ENCODE measurements at places on chromosomes 7 and 10. TPM values are rescaled to one million over a fixed set of nuclear protein-coding genes. Genes with fewer than 3 reads are reported as not detected.

DNA sequence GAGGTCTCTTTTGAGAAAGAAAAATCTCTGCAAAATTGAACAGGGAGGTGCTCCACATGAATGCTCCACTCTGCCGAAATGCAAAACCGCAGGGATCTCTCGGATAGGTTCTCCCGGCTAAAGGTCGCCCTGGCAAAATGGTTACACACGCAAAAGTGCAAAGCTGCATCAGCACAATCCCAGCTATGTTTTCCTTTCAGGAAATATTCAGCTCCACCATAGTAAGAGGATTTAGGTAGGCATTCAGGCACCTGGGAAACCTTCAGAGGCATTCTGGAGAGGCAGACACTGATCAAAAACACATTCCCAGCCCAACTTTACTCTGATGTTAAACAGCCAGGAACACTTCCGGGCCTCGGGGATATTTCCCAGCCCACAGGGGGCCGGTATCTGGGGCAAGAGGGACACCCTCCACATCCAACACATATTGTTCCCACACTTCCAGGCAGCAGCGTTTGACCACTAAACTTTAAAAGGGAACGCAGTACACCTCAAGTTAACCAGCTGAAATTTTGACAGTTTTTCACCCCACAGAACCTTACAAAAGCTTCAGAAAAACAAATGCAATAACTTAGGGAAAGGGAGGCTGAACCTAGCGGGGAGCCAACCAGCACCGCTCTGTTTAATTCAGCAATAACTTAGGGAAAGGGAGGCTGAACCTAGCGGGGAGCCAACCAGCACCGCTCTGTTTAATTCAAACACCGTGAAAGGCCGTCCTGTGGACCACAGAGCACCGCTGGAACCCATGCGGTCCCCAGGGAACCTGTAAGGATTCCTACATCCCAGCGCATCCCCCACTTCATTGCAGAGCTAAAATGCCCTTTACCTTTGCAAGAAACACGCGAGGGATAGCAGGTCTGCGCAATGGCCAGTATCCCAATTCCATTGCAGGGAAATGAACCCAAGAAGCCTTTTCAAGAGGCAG lies 45.9 kb downstream of the TNS3 start:
- no peak for DNase-seq

DNA sequence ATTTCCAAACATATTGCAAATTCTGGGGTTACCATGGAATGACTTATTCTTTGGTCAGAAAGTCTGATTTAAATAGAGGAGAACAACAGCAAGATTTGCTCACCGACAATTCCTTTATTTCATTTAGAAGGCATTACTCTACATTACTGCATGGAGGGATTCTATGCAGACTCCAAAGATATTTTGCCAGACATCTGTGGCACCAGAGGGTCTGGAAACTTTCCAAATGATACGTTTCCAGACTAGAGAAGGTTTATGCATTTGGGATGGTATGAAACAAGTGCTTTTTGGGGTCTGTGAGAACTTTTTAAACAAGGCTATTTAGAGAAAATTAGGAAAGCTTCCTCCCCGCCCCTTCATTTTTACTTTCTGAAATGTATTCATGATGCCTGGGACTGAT lies 125.3 kb downstream of the SAMD9 start:
- DNase-seq, result no peak

DNA sequence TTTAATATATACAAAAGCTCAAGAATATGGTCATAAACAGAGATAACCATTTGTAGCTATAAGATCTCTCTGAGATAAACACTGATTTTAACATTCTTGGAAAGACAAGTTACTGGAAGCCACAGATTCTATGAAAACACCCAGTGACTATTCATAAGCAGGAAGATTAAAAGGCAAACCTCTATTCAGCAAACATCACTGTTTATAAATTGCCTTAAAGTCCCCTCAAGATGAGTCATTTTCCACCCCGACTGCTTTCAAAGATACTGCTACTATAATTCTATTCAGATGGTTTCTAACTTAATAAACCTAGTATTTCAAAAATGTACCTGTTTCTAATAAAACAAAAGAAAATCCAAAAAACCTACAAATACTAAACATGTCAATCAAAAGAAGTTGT lies 21.0 kb downstream of the TM9SF3 start:
- DNase-seq, result no peak

- DNase-seq, result no peak
Observed at GRCh38 chr7:157269341-157270059, 67.3 kb upstream of the DNAJB6 start.

Gene PALD1
- total RNA-seq, result 3.9 TPM

Gene MAT1A
- total RNA-seq, result not detected

Gene GPR37
- 2.7 TPM for total RNA-seq

GRCh38 chr10:16689227-16689626 lies 128.0 kb downstream of the RSU1 start:
- DNase-seq, result no peak

- no peak for DNase-seq
Observed at GRCh38 chr10:91208642-91209041, 11.8 kb upstream of the PCGF5 start.

GRCh38 chr10:31728698-31729224 lies 199.9 kb downstream of the ARHGAP12 start:
- no peak for DNase-seq

- DNase-seq, result no peak
Observed at GRCh38 chr10:133068111-133069032, 19.4 kb upstream of the ADGRA1 start.

- no peak for DNase-seq
Observed at GRCh38 chr10:218798-219197, 83.5 kb downstream of the ZMYND11 start.

Gene JAKMIP3
- total RNA-seq, result not detected

Gene CREB5
- total RNA-seq, result 27.9 TPM

DNA sequence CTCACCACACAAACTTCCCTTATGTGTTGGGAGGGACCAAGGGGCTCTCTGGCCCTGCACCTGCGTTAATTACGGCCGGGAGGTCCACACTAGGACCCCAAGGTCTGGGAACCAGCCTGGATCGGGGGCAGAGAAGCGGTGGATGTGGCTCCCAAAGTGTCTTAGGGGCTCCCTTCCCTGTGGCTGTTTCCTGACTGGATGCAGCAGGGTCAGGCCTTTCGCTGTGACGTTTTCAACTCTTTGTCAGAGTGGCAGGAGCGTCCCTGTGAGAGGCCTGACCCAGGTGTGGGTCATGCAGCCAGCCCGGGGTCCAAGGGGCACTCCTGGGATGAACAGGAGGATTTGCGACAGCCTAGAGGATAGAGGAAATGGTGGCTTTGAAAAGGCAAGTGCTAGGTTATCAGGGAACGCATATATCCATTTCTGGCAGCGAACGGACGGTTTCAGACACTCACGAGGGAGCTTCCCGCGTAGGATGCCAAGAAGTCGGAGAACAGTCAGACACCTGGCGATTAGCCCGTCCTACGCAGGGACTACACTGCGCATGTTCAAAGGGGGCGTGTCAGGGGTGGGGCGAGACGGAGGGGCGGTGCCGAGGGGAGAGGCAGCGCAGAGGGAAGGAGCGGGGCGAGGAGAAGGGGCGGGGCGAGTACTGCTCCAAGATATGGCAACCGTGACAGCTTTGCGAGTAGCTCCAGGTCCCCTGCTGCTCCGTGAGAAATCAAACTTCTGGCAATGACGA lies 46.2 kb upstream of the ZNF716 start:
- DNase-seq, result no peak

DNA sequence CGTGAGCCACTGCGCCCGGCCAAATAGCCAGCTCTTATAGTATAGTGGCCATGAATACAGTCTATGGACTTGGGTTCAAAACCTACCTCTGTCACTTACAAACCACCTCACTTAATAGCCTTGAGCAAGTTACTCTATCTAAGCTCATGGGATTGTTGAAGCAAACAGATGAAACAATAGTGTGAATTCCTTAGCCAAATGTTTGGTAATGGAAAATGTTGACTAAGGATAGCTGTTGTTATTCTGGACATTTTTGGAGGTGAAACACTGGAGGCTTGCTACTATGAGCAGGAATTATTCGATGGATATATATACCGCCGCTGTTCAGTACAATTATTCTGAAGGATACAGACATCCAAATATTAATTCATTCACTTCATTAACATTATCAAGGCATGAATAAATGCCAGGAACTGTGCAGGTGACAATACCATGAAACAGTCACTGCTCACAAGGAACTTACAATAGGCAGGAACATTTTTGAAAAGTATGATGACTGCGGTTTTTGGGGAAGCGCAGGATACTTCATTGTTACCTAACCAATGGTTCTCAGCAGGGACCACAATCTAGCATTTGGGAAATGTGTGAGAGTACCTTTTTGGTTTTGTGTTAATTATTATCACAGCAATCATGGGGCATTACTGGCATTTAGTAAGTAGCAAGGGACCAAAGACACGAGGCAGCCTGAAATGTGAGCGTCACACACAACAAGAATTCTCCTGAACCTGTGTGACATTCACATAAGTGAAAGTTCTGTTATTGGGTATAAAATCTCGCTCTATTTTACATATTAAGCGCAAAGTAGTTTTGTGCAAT lies 55.7 kb downstream of the CUBN start:
- DNase-seq, result no peak

DNA sequence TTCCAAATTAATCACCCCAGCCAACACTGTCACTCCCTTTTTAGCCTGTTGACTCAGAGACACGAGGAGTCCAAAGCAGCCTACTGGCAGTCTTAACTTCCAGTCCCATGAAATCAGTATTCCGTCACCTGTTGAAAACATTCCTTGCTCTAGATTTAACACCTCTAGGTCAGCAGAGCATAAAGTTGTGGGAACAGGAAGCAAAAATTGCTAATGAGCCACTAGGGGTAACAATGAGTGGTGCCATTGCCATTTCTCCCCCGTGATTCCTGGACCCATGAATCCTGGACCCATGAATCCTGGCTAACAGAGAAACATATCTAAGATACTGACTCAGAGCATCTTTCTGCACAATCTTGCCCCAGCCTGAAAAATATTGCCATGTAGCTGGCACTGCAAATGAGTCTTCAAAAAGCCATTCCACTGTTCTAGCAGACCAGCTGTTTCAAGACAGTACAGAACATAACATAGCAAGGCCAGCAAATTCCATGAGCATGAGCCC lies 252.7 kb upstream of the PTER start:
- peak; percentile 28 for DNase-seq

DNA sequence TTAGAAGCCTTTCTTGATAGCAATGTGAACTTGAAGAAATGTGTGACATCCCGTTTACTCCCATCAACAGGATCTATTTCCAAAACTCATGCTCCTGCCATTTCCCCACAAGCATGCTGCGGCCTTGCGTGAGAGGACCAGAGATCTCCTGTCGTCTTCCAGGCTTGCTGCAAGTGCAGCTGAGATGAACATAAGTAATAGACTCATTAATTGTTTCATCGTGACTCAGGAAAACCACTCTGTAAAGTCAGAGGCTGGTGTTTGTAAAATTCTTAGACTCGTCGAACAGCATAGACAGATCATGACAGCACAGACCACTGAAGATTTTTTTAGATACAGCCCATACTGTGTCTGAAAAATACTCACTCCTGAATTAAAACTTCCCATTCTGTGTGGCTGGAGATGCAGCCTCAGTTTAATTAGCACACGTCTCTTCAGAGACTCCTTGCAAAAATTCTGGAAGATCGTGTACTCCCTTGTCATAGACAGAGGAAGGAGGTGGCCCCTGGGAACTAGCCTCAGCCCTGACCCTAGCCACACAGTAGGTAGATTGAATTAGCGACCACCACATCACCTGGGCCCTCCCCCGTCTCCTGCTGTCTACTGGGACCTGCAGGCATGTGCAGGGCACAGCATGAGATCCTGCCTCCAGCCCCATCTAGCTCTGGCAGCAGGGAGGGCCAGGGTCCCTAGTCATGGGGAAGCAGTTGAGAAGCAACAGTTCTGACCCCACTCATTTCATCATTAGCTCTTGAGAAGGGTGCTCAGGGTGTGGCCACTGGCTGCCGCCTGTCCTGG lies 226.0 kb downstream of the CELF2 start:
- no peak for DNase-seq

Gene PHYHIPL
- 0.17 TPM for total RNA-seq

Gene PTPRN2
- total RNA-seq, result 2.4 TPM

GRCh38 chr10:102511583-102512274 lies 8.0 kb downstream of the SUFU start:
- DNase-seq, result no peak

GRCh38 chr7:49714182-49714581 lies 59.3 kb upstream of the VWC2 start:
- DNase-seq, result no peak

- no peak for DNase-seq
Observed at GRCh38 chr10:93059975-93060886, at the start of gene CYP26C1. Gene CYP26C1, plus strand, starts transcription at chr10:93060798. Its CDS starts 466 bp downstream, at chr10:93061264.

Gene ABCC2
- 0.07 TPM for total RNA-seq

Gene FANK1
- 5.3 TPM for total RNA-seq

Gene COL17A1
- 0.21 TPM for total RNA-seq

- no peak for DNase-seq
Observed at GRCh38 chr10:23571884-23572283, 133.0 kb downstream of the OTUD1 start.

DNA sequence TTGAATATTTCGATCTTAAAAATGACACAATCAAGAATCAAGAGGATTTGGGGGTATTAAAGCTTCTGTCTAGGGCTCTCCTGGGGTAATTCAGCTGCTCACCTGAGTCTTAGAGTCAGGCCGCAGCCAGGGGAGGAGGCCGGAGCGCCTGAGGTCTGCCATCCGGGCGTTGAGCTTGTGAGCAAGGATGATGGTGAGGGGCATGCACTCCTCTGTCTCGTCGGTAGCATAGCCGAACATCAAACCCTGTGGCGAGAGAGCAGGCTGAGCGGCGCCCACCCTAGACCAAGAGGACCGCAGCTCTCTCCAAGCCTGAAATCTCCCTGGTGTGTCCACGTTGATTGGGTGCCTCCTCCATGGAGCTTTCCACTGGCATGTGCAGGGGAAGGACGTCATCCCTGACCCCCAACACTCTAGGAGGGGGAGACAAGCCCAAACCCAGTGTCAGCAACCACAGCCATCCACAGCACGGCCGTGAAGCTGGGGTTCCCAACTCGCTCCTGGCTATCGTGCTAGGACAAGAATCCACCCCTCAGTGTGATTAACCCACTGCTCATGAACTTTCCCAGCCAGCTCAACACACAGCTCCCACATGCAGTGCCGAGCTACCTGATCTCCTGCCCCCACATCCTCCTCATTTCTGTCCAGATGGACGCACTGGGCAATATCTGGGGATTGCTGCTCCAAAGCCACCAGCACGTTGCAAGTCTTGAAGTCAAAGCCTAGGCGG lies 9.2 kb downstream of the MAT1A start:
- no peak for DNase-seq

DNA sequence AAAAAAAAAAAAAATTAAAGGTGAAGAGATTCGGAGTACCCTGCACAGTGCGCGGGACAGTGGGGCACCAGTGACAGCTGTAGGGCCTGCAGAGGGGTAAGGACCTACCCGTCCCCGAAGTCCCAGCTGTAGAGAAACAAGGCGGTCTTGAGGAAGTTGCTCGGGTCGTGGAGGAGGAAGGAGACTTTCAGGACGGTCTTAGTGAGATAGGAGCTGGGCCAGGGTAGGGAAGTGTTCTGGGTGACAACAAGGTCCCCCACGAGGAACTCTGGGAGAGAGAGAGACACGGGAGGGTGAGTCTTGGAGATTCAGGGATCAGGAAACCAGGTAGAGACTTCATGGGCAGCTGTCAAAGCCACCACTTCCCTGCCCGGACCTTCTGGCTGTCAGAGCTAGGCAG lies 9.7 kb downstream of the TMEM130 start:
- no peak for DNase-seq

Measured in kidney epithelial cell (primary cell).